ENCODE measurements at places on chromosomes 5 and 9. TPM values are rescaled to one million over a fixed set of nuclear protein-coding genes. Genes with fewer than 3 reads are reported as not detected.

GRCh38 chr9:113631871-113632665, 168.5 kb downstream of the RGS3 start:
- H3K27ac ChIP-seq, result no peak overlapping the region
- no peaks in the 10 kb centered on the region for H3K36me3 ChIP-seq
- no peaks in the 10 kb centered on the region for H3K27me3 ChIP-seq
- no peak overlapping the region for H3K4me3 ChIP-seq
- H3K4me1 ChIP-seq, result no peaks in the 10 kb centered on the region

DNA sequence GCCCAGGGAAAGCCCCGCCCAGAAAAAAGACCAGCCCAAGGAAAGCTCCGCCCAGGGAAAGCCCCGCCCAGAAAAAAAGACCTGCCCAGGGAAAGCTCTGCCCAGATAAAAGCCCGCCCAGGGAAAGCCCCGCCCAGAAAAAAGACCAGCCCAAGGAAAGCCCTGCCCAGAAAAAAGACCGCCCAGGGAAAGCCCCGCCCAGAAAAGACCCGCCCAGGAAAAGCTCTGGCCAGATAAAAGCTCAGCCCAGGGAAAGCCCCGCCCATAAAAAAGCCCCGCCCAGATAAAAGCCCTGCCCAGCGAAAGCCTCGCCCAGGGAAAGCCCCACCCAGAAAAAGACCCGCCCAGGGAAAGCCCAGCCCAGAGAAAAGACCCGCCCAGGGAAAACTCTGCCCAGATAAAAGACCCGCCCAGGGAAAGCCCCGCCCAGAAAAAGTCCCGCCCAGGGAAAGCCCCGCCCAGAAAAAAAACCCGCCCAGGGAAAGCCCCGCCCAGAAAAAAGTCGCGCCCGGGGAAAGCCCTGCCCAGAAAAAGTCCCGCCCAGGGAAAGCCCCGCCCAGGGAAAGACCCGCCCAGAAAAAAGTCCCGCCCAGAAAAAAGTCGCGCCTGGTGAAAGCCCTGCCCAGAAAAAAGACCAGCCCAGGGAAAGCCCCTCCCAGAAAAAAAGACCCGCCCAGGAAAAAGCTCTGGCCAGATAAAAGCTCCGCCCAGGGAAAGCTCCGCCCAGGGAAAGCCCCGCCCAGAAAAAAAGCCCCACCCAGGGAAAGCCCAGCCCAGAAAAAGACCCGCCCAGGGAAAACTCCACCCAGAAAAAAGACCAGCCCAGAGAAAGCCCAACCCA, 11.9 kb downstream of the GRIN1 start:
- no peak overlapping the region for H3K4me3 ChIP-seq
- no peaks in the 10 kb centered on the region for H3K4me1 ChIP-seq
- DNase-seq, result no peak
- H3K27ac ChIP-seq, result no peak overlapping the region
- H3K36me3 ChIP-seq, result no peaks in the 10 kb centered on the region

DNA sequence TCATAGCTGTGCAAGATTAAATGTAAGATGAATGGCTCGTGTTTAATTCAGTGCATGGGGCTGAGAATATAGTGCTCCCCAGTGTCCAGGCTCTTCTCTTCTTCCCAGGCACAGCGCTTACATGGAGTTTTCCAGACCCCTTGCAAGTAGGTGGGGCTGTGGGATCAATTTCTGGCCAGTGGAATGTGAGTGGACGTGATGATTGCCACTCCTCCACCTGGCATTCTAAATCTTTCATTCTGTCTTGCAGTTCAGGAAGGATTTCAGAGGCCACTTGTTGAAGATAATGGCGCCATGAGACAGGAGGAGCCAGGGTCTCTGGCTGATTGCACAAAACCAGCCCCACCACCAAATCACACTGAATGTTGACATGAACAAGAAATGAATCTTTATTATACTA, 7.2 kb upstream of the PIP5K1B start:
- no peak overlapping the region for H3K4me3 ChIP-seq
- H3K27me3 ChIP-seq, result peaks cover 4% of the 10 kb centered on the region

DNA sequence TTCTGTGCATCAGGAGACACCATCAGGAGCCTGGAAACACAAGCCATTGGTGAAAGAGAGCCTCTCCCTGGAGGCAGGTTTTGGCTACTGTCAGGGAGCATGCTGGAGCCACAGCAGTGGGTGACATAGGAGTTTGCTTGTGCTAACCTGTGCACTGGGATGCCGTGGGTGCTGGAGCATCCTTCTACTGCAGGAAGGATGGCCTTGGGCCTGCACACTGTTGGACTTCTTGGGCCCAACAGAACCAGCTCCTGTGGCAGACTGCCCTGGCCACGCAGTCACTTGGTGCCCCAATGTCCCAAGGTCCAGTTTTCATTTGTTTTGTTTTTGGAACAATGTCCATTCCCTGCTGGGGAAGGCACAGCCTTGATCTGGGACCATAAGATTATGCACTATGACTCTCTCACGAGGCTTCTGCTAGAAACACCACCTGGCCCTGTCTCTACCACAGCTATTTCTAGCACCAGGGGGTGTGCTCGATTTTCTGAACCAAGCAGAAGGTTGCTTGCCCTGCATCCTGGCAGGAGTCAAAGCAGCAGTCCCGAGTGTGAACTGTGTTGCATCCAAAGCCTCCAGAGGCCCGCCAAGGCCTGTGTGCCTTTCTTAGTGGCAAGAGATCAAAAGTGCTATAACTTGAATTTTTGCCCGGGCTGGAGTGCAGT, 5.5 kb upstream of the LTC4S start:
- no peaks in the 10 kb centered on the region for H3K36me3 ChIP-seq
- H3K27ac ChIP-seq, result no peak overlapping the region
- H3K4me1 ChIP-seq, result peaks cover 1% of the 10 kb centered on the region
- no peak for DNase-seq
- peaks cover 9% of the 10 kb centered on the region for H3K27me3 ChIP-seq

DNA sequence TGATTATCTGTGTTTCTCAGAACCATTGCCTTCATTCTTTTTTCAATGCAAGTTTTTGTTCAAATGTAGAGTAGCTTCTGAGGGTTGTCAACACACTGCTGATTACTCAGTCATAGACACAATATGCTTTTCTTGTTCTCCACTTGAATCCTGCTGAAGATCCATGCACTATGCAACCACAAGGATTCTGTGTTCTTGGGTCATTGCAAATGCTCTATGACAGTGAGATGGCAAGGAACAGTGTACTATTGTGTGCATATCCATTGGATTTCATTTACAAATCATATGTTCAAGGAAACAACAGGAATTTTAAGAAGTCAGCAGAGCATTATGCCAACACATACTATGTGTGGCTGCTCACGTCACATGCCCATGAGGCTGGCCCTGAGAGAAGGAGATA, 1590.2 kb downstream of the EFNA5 start:
- DNase-seq, result no peak
- H3K4me1 ChIP-seq, result no peaks in the 10 kb centered on the region
- no peak overlapping the region for H3K4me3 ChIP-seq
- H3K36me3 ChIP-seq, result no peaks in the 10 kb centered on the region
- H3K27ac ChIP-seq, result no peak overlapping the region
- H3K27me3 ChIP-seq, result no peaks in the 10 kb centered on the region

GRCh38 chr5:159763562-159763961, 152.7 kb upstream of the ADRA1B start:
- no peak overlapping the region for H3K27ac ChIP-seq
- H3K36me3 ChIP-seq, result no peaks in the 10 kb centered on the region
- H3K4me1 ChIP-seq, result peaks cover 4% of the 10 kb centered on the region
- DNase-seq, result no peak
- no peak overlapping the region for H3K4me3 ChIP-seq

DNA sequence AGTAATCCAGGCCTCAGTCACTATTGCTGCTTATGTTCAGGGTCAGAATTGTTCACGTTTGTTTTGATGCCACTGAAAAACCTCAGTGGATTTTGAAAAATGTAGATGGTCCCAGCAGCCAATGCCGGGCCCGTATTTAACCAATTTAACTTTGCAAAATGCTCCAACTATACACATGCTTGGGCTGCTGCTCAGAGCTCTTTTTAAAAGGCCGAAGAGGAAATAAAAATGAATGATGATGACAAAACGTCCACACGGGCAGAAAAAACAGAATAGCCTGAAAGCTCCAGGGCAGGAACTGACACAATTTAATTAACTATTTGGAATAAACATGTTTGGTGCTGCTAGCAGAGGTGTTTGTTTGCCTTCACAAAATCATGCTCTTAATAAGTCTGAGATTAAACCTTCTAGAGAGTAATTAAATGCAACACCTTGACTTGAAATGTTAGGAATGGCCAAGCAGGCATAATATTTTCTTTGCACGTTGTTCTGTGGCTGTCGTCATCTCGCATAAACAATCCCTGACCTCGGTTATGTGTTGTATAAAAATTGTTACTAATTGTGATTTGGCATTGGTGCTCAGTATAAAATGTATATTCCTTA, 152.7 kb downstream of the SLIT3 start:
- no peak overlapping the region for H3K27ac ChIP-seq
- no peak for DNase-seq
- no peaks in the 10 kb centered on the region for H3K36me3 ChIP-seq
- no peaks in the 10 kb centered on the region for H3K27me3 ChIP-seq

DNA sequence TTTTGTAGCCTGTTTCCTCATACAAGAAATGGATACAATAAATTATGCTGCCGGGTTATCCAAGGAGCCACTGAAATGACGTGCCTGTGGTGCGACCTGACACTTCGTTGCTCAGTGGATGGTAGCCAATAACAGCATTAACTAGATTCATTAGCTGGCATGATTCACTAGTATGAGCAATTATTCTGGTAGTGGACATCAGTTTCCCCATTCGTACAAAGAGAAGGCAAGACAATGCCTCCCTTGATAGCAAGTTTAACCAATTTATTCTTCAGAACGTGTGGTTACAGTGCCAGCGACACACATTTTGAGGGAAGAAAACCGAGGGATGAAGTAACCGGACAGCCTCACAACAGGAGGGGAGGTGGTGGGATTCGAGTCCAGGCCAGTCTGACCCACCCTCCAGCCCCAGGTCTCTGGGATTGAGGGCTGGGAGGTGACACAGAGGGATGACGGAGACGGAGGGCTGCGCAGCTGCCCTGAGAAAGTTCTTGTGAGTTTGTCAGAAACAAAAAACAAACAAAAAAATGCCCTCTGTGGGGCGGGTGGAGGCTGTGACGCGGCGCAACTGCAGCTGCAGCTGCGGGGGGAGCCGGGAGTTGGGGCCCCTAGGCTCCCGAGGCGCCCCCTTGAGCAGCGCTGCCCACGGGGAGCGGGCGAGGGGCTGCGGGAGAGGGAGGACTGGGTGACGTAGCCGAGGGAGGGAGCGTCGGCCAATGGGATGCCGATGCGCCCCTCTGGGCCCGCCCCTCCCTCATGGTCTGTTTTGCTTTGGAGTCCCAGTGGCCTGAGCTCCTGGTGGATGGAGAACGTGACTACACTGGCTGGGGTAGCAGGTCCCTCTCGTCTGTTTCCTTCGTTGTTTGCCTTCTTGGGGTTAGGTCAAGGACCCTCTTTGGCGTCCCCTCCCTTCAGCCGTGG, 10.9 kb downstream of the LHX2 start:
- H3K4me3 ChIP-seq, result no peak overlapping the region
- H3K36me3 ChIP-seq, result no peaks in the 10 kb centered on the region
- DNase-seq, result no peak
- no peak overlapping the region for H3K27ac ChIP-seq
- peaks cover 52% of the 10 kb centered on the region for H3K27me3 ChIP-seq
- no peaks in the 10 kb centered on the region for H3K4me1 ChIP-seq

GRCh38 chr5:112957036-112957808, 19.4 kb upstream of the DCP2 start:
- no peak overlapping the region for H3K4me3 ChIP-seq
- H3K27ac ChIP-seq, result no peak overlapping the region
- H3K36me3 ChIP-seq, result no peaks in the 10 kb centered on the region

DNA sequence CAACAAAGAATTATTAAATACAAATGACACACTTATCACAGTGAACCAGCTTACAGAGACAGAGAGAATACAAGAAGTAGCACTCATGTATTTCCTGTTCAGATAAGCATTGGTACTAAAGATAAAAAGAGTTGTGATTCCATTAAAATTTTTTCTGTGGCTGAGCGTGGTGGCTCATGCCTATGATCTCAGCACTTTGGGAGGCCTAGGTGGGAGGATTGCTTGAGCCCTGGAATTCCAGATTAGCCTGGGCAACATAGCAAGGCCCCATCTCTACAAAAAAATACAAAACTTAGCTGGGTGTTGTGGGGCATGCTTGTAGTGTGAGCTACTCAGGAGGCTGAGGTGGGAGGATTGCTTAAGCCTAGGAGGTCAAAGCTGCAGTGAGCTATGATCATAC, 32.9 kb downstream of the FCHO2 start:
- no peak overlapping the region for H3K27ac ChIP-seq
- no peaks in the 10 kb centered on the region for H3K4me1 ChIP-seq
- no peak overlapping the region for H3K4me3 ChIP-seq
- H3K36me3 ChIP-seq, result no peaks in the 10 kb centered on the region
- H3K27me3 ChIP-seq, result no peaks in the 10 kb centered on the region

Gene CER1
- total RNA-seq, result 0.05 TPM

Gene IFNA2
- total RNA-seq, result not detected

Gene C9
- 0.19 TPM for total RNA-seq

Gene RAB3C
- 0.19 TPM for total RNA-seq

Gene F2RL2
- 1.1 TPM for total RNA-seq

Gene IL13
- 0.42 TPM for total RNA-seq

Gene NR6A1
- 0.47 TPM for total RNA-seq

Gene PTPN3
- total RNA-seq, result 2.8 TPM

Gene IFNA13
- not detected for total RNA-seq

Gene ELOVL7
- 0.47 TPM for total RNA-seq

Gene ACOT12
- total RNA-seq, result 0.05 TPM

Measured in thymus (tissue), 14 donors.